ENCODE measurements at places on chromosomes 5 and 9.

DNA sequence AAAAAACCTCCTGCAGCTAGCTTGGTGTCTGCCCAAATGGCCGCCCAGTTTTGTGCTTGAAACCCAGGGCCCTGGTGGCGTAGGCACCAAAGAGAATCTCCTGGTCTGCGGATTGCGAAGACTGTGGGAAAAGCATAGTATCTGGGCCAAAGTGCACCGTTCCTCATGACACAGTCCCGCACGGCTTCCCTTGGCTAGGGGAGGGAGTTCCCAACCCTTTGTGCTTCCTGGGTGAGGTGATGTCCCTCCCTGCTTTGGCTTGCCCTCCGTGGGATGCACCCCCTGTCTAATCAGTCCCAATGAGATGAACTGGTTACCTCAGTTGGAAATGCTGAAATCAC, 83.0 kb upstream of the JAK2 start:
- peaks cover 2% of the 10 kb centered on the region for H3K4me1 ChIP-seq
- DNase-seq, result no peak
- H3K4me3 ChIP-seq, result no peak overlapping the region
- peaks cover 19% of the 10 kb centered on the region for H3K36me3 ChIP-seq
- H3K27ac ChIP-seq, result peak overlapping the region; percentile 66
- H3K27me3 ChIP-seq, result no peaks in the 10 kb centered on the region

GRCh38 chr9:135245482-135246247, 158.2 kb downstream of the OLFM1 start:
- H3K27ac ChIP-seq, result no peak overlapping the region
- H3K4me1 ChIP-seq, result no peaks in the 10 kb centered on the region
- H3K27me3 ChIP-seq, result no peaks in the 10 kb centered on the region
- no peak for DNase-seq

DNA sequence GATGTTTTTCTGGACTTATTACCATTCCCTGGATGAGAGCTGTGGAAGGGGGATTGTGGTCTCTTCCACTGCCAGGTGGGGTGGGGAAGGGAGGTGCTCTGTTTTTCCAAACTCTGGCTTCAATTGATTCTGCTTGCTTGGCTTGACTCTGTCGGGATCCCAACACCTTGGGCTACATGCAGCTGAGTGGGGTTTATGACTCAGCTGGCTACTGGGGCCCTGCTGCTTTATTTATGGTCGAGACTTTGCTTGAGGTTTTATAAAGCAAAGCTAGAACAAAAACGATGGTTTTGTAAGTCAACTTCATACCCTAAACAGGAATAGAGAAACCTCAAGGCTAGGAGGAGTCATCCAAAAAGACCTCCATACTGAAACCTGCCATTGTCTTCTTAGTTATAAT, 76.3 kb downstream of the AOPEP start:
- H3K4me3 ChIP-seq, result peak overlapping the region; percentile 34
- H3K36me3 ChIP-seq, result peaks cover 28% of the 10 kb centered on the region
- DNase-seq, result no peak
- H3K4me1 ChIP-seq, result peaks cover 19% of the 10 kb centered on the region
- H3K27me3 ChIP-seq, result peaks cover 2% of the 10 kb centered on the region

- H3K4me3 ChIP-seq, result no peak overlapping the region
- no peaks in the 10 kb centered on the region for H3K27me3 ChIP-seq
- no peaks in the 10 kb centered on the region for H3K4me1 ChIP-seq
- DNase-seq, result no peak
Measured at GRCh38 chr5:109643791-109644350, 45.9 kb upstream of the MAN2A1 start.

DNA sequence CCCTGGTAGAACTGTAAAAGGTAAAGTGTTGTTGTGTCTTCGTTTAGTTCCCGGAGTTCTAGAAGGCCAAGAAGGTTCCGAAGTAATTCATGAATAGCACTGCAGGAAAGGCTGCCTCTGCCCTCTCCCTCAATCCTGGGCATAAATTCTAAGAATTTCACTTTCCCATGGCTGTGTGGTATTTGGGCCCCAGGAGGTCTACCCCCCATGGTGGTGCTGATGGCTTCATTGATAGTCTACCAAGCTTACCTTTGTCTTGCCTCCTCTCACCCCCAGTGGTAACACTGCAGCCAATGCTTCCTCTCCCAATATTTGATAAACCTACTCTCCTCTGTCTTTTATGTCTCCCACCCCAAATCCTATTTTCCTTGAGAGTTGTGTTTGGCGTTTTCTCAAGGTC, 39.5 kb downstream of the ADAMTS16 start:
- DNase-seq, result no peak
- H3K36me3 ChIP-seq, result no peaks in the 10 kb centered on the region
- H3K4me1 ChIP-seq, result no peaks in the 10 kb centered on the region
- H3K4me3 ChIP-seq, result no peak overlapping the region
- H3K27me3 ChIP-seq, result peaks cover 10% of the 10 kb centered on the region

GRCh38 chr5:54307583-54307982, 2.8 kb downstream of the ARL15 start:
- no peaks in the 10 kb centered on the region for H3K36me3 ChIP-seq
- no peak overlapping the region for H3K27ac ChIP-seq
- H3K4me1 ChIP-seq, result peaks cover 18% of the 10 kb centered on the region
- no peak for DNase-seq

GRCh38 chr9:87427851-87428506, 69.7 kb upstream of the DAPK1 start:
- no peak overlapping the region for H3K27ac ChIP-seq
- peaks cover 5% of the 10 kb centered on the region for H3K27me3 ChIP-seq
- peaks cover 2% of the 10 kb centered on the region for H3K4me1 ChIP-seq
- peaks cover 2% of the 10 kb centered on the region for H3K36me3 ChIP-seq
- H3K4me3 ChIP-seq, result no peak overlapping the region

DNA sequence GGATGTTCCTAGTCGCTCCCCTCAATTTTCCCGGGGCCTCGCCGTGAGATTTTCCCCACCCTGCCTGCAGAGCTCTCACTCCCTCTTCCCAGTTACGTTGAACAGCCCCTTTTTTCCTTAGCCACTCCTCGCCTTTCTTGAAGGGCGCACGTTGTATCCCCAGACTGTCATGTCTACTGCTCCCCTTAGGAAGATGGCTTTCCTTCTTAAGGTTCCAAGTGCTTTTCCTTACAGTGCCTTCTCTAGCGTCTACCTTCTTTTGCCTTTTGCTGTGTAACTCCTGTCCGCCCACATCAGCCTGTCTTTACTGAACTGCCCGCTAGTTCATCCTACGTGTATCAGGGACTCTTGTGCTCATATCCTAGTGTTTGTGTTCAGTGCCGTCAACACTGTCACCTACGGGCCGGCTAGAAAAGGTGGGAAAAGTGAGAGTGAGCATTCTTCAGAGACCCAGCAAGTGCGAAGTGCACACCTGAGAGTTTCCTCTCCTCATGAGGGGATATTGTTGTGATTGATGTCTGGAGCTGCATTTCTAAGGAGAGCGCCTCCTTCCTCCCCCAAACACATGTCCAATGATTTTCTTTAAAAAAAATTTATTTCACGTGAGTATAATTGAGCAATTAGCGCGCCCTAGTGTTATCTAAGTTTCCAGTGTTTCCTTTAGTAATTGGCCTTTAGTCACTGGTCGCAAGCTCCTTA, 764 bp downstream of the CAMLG start:
- peaks cover 6% of the 10 kb centered on the region for H3K36me3 ChIP-seq
- H3K4me3 ChIP-seq, result peak overlapping the region; percentile 93
- no peaks in the 10 kb centered on the region for H3K27me3 ChIP-seq

DNA sequence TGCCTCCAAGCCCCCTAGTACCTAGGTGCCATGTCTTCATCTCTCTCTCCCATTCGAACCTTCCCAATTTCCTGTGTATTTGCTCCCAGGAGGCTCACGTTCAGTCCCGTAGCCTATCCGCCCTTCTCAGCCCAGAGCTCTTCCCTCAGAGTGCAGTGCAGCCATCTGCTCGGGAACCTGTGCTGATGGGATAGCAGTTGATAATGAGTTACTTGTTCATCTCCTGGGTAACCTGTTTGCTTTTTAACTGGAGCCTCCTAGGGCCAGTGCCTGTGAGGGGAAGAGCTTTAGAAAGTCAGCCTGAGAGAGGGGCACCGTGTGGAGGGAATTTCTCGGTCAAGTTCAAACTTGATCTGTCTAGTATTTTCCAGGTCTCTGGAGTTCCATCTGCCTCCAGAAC, 229.8 kb upstream of the IL12B start:
- no peak for DNase-seq
- no peaks in the 10 kb centered on the region for H3K36me3 ChIP-seq
- H3K27ac ChIP-seq, result no peak overlapping the region
- no peak overlapping the region for H3K4me3 ChIP-seq
- peaks cover 17% of the 10 kb centered on the region for H3K27me3 ChIP-seq

- no peak overlapping the region for H3K4me3 ChIP-seq
- H3K27me3 ChIP-seq, result peaks cover 80% of the 10 kb centered on the region
- no peak for DNase-seq
Measured at GRCh38 chr5:73454379-73455036, 5.9 kb upstream of the FOXD1 start.

- no peaks in the 10 kb centered on the region for H3K36me3 ChIP-seq
- H3K27ac ChIP-seq, result no peak overlapping the region
- peaks cover 6% of the 10 kb centered on the region for H3K4me1 ChIP-seq
- H3K4me3 ChIP-seq, result no peak overlapping the region
Measured at GRCh38 chr5:142888469-142889085, 118.4 kb downstream of the ARHGAP26 start.

DNA sequence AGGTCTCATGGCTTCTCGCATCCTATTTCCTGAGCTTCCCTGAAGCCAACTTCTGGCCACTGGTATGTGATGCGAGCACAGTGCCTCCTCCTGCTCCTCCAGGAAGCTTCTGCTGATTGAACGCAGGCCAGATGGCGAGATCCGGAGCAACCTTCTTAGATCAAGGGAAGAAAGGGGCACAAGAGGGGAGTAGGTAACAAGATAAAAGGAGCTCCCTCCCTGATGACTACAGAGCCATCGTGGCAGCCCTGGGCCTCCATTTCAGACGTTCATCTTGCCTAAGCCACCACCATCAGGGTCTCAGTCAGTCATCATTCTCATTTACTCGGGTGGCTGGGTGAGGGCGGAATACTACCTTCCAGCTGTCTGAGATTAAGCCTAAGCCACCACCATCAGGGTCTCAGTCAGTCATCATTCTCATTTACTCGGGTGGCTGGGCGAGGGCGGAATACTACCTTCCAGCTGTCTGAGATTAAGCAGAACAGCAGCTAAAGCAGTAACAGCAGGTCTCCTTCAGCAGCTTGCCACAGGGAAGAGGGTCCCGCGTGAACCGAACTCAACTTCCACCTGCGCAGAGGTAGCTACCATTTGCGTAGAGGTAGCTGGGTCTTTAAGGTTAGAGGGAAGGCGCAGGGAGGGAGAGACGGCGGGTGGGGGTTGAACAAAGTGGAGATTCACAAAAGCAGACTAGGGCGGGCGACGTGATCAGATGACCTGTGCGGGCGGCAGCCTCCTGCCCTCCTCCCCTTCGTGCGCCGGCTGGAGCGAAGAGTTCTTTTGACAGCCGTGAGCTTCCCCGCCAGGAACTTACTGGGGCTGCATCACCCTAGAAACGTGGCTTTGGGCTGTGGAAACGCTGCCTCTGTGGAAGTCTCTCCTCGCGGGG, 27.9 kb upstream of the MGAT1 start:
- no peaks in the 10 kb centered on the region for H3K27me3 ChIP-seq
- peaks cover 37% of the 10 kb centered on the region for H3K36me3 ChIP-seq
- peak overlapping the region; percentile 97 for H3K27ac ChIP-seq
- H3K4me3 ChIP-seq, result peak overlapping the region; percentile 98

DNA sequence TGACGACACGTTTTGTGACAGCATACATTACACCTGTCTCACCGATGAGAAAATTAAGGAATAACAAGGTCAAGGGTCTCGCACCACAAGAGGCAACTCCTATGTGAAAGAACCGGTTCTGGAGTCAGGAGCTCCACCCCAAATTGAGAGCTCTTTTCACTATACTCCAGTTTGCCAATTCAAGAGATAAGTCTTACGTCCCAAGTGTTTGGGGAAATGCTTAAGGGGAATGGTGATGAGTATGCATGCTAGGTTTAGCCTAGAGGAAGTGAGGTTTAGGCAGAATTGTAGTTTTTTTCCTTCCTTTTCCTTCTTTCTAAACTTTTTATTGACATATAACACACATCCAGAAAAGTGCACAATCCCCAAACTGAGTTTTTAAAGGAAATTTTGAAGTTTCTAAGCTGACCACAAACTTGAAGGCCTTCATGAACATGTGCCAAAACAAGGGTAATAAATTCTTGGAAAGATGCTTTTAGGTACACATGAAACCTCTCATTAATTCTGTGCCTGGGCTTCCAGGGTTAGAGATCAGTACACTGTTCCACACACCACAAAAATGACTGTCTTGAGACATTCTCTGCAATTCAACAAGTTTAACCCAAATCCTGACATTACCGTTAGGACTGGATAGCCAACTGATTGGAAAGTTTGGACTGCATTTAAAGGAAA, 127.6 kb upstream of the SLC1A3 start:
- H3K27ac ChIP-seq, result no peak overlapping the region
- H3K36me3 ChIP-seq, result no peaks in the 10 kb centered on the region

GRCh38 chr9:127854184-127854806, at the start of gene ENG:
Gene ENG, minus strand, starts transcription at chr9:127854658. Its CDS starts 303 bp downstream, at chr9:127854355.
- H3K27me3 ChIP-seq, result no peaks in the 10 kb centered on the region
- peaks cover 24% of the 10 kb centered on the region for H3K4me1 ChIP-seq
- peak within 1 kb of the TSS; percentile 87 for H3K27ac ChIP-seq
- peaks cover 9% of the 10 kb centered on the region for H3K36me3 ChIP-seq

- no peaks in the 10 kb centered on the region for H3K36me3 ChIP-seq
- no peak overlapping the region for H3K4me3 ChIP-seq
- no peak overlapping the region for H3K27ac ChIP-seq
- peaks cover 2% of the 10 kb centered on the region for H3K4me1 ChIP-seq
Measured at GRCh38 chr9:91978740-91979414, 28.8 kb upstream of the ROR2 start.

DNA sequence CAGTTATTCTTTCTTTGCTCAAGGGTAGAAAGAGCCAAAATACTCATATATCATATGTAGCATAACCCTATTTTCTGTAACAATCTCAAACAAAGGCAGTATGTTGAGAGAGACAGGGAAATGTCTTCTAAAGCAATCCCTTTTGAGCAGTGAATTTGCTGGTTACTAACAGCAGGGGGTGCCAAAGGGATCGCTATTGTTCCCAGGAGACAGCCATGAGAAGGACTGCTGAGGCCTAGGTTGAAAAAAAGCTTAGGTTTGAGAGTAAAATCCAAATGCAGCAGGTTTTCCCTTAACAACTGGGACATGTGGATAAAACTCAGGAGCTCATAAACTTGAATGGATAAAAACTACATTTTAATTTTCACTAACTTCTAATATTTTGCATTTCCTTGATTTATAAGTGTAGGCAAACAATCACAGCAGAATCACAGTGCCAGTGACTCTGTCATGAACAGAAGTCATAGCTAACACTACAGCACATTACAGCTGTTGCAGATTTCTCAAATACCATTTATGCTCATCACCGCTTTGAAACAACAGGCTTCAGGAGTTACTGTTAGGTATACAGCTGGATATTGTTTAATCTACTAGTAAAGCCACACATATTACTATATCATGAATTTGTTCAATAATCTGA, 148.4 kb downstream of the MAPKAP1 start:
- no peak overlapping the region for H3K27ac ChIP-seq
- no peak for DNase-seq
- no peak overlapping the region for H3K4me3 ChIP-seq
- peaks cover 26% of the 10 kb centered on the region for H3K4me1 ChIP-seq
- no peaks in the 10 kb centered on the region for H3K27me3 ChIP-seq
- H3K36me3 ChIP-seq, result peaks cover 9% of the 10 kb centered on the region

GRCh38 chr9:109600142-109600541, 102.0 kb upstream of the PTPN3 start:
- H3K36me3 ChIP-seq, result no peaks in the 10 kb centered on the region
- H3K4me1 ChIP-seq, result no peaks in the 10 kb centered on the region
- no peak for DNase-seq
- no peak overlapping the region for H3K27ac ChIP-seq
- H3K4me3 ChIP-seq, result no peak overlapping the region
